ENCODE measurements at places on chromosomes 16 and 17.
A peak's percentile ranks its signal among the peaks of the same experiment; 100 is the strongest.

GRCh38 chr16:49055824-49056545 lies 225.7 kb downstream of the CBLN1 start:
- DNase-seq: no peak

- peak; percentile 80 for DNase-seq
These were observed 74.5 kb upstream of the TNRC6C start for GRCh38 chr17:77884019-77884418.

GRCh38 chr17:62051053-62051452 lies 14.0 kb downstream of the MED13 start:
- DNase-seq: no peak

DNA sequence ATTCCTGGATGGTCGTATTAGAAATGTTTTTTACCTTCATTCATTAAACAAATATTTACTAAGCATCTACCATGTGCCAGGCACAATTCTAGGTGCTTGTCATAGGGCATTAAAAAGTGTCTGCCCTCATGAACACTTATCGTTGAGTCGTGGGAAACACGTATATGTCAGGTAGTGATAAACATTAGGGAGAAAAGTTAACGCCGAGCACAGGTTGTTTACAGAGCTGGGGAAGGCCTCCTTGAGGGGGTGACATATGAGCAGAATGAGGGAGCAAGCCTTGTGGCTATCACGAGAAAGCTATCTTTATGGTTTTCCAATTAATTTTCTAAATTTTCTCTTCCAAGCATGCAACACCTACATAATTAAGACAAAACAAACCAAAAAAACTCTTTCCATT lies 985 bp upstream of the ZNF213 start:
- no peak for DNase-seq

DNA sequence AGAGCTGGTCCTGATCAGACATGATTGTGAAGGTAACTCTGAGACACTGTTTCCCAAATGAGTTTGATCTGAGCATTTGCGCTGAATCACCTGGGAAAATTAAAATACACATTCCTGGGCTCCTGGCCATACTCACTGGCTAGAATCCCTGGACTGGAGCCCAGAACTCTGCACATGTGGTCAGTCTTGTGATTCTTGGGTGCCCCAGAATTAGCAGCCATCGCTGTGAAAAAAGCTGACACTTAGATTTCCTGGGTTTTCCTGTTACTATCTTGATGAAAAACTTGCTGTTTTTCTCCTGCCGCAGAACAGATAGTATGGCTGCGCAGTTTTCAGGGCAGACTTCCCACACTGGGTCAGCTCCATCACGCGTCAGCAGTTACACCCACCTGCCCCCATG lies 24.6 kb downstream of the NECAB2 start:
- no peak for DNase-seq

GRCh38 chr16:86609115-86609514 lies 30.8 kb downstream of the FOXL1 start:
- DNase-seq: no peak
